ENCODE measurements at places on chromosomes 16 and 17.

DNA sequence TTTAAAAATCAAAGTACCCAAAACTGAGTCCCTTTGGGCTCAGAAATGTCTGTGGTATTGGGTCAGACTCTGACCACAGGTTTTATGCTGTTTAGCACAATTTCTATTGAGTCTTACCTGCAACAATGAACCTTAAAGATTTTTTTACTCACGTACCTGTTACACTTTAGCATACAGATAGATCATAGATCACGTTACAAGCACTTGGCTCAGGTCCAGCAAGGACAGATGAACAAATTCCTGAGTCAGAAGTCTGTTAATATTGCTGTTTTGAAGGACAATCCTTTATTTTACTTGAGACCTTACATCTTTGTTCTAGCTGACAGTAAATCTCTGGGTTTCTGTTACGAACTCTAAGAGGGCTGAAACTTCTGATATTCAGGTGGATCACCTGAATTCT lies 12.8 kb downstream of the SLC7A6OS start:
- DNase-seq, result no peak

DNA sequence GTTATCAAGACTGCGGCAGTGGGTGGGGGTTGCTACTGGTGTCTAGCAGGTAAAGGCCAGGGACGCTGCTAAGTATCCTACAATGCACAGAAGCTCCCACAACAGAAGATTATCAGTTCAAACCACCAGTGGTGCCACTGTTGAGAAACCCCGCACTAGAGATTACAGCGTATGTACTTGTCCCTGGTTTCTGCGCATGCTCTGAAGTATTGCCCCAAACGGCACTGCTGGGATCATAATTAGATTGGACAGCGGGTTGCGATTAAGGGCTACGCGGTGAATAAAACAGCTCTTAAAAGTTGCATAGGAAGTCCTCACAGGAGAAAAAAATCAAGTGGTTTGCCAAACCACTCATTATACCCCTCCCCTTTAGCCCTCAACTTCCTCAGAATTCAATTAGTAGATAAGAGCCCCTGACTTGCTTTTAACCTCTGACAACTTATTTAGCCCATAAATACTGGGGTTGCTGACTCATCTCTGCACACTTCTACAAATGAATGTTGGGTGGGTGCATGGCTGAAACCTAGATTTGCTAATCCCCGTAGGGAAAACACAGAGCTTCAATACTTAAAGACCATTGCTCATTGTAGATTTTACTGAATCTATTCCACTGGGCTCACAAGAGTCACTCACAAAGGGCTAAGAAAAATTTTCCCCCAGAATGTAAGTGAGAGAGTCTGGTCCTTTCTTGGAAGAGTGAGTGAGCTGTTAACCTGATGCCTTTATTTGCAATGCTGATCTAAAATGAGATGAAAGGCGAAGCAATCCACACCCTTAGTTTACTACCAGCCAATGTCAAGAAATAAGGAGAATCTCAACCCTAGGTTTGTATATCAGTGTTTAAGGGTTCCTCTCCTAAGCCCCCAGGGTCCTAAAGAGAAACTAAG lies 91.8 kb downstream of the RGS9 start:
- DNase-seq, result no peak

DNA sequence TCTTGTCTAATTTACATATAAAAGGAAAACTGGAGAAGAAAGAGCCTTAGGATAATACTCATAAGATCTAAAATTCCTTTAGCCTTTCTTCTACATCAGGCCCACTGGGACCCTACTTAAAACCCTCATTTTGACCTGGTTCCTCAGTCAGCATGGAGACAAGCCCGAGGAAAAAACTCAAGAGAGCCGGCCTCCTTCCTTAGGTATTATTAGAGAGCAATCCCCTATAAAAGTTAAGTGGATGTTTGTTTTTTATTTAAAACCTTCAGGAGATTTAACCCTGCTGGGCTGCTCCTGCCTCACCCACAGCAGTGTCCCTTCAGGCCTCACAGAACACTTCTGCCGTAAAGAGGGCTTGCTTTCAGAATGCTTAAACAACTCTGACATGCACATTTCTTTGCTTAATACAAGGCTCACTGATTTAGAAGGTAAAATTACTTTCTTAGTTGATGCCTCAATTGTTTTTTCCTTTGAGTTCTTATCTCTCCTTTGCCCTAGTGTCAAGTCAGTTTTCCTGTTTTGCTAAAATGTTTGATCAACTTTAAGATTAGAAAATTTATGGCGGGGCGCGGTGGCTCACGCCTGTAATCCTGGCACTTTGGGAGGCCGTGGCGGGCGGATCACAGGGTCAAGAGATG lies 145.6 kb upstream of the TBX2 start:
- DNase-seq, result no peak

DNA sequence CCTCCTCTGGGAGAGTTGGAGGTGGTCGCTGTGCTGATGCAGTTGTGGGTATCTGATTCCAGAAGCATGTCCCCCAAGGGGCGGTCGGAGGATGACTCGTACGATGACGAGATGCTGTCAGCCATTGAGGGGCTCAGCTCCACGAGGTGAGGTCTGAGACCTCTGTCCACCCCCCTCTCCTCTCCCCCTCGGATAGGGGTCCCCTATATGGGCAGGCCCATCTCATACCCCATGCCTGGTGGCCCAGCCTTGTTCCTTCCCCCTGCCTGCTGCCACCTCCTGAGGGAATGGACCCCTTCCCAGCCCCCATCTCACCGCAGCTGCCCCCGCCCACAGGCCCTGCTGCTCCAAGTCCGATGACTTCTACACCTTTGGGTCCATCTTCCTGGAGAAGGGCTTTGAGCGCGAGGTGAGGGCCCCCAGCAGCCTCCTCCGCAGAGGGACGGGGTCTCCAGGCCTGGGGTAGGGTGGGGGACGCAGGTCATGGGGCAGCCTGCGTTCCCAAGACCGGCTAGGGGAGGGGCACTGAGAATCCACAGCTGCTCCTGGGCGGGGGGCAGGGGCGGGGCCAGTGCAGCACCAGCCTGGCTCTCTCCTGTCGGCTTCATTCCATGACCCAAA lies 39.2 kb downstream of the ADCY7 start:
- no peak for DNase-seq

DNA sequence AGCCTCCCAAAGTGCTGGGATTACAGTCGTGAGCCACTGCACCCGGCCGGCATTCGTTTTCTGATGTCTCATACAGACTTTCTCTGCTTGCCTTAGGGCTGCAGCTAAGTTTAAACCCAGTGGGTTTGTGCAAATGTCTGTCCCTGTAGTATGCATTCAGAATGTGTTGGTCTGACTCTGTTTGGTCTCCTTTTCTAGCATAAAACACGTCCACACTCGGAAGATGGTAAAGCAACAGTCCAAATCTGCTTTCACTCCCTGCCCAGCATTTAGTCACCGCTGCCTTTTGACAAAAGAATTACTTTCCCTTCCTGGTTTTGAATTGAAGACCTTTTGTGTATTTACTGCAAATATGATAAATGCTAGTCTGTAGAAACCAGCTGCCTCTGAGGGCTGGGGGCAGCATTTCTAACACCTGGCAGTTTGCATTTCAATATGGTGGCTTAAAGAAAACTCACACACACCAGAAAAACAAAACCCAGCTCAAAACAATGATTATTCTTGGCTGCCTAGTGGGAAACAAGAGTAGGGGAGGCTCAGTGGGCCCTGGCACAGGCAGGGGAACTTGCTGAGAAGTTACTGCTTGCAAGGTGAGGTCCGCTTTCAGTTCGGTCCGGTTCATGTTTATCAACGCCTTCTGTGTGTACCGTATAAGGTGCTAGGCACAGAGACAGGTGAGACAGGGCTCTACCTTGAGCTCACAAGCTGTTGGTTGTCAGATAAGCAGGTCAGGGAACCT lies 56.9 kb downstream of the MSI2 start:
- DNase-seq, result no peak

GRCh38 chr16:4409081-4409932 lies 7.1 kb downstream of the CORO7 start:
- DNase-seq, result no peak

DNA sequence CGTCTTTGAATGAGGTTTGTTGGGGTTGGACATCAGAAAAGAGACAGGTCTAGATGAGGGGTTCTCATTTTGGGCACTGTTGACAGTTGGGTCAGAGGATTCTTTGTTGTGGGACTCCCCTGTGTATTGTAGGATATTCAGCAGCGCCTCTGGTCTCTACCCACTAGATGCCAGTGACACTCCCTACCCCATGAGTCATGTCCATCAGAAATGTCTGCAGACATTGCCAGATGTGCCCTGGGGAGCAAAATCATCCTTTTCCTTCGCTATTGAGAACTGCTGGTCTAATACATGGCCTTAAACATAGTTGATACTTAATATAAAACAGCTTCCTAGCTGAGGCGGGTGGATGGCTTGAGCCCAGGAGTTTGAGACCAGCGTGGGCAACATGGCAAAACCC lies 3.1 kb downstream of the ABAT start:
- DNase-seq, result no peak

DNA sequence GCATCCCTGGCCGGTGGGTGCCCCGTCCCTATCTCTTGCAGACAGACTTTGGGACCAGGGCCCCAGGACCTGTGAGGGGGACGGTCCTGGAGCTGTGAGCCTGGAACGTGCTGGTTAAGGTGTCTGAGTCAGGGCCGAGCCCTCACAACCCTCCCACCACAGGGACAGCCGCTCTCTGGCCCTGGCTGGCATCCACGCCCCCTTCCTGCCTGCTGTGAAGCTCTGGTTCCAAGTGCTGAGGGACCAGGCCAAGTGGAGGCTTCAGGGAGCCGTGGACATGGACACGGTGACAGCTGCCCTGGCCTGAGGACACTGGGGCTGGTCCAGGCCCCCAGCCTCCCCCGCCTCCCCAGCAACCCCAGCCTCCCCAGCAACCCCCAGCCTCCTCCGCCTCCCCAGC lies 6.6 kb downstream of the TSR3 start:
- DNase-seq, result no peak

DNA sequence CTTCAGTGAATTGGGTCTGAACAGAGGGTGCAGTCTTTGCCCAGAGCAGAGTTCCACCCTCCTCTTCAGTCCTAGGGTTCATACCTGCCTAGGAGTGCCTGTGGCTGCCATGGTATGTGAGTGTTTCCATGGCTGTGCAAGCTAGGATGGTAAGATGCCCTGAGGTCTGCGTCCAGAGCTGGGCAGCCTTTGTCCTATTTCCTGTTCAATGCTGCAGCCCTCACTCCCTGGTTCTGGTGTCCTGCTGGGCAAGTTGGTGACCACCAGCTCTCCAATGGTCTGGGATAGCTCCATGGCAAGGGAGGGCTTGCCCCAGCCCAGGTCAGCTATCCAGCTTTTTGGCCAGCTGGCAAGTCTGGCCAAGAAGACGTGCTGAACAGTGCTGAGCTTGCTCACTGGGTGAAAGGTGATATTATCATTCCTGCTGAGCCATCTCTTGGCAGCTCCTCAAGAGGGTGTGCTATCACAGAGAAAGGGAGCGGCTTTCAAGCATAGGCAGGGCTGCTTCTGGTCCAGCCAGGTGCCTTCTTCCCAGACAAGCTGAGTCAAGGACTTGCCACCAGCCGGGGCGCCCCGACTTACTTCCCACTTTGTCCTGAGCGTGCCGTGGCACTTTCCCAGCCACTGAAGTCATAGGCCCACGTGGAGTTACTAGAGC lies 13.0 kb upstream of the NFATC3 start:
- DNase-seq, result no peak

- DNase-seq, result no peak
Measured at GRCh38 chr17:9272501-9273200, 251.3 kb downstream of the NTN1 start.

DNA sequence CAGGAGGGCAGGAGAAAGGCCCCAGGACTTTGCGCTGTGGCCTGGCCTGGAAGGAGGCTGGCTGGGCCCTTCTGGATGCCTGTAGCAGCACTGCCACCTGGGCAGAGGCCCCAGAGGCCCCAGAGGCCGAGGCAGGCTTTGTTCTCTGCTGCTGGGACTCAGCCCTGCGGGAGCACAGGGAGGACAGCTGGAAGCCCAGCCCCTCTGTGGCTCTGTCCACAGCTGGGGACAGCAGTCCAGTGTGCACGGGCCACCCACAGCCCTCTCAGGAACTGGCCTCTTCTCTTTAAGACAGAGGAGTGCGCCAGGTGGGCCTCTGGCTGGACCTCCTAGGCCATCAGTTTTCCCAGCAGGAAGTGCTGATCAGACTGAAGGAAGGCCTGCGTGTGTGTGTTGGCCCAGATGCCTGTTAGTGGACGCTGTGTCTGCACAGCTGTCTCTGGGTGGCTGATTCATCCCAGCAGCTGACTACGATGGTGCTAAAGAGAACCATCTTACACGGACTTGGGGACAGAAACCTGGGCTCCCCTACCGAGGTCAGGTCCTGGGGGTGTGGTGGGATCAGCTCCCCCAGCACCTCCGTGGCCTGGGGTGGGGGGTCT lies 26.9 kb upstream of the ZNF750 start:
- DNase-seq, result no peak

- no peak for DNase-seq
Measured at GRCh38 chr17:45227101-45227925, 5.6 kb downstream of the FMNL1 start.

DNA sequence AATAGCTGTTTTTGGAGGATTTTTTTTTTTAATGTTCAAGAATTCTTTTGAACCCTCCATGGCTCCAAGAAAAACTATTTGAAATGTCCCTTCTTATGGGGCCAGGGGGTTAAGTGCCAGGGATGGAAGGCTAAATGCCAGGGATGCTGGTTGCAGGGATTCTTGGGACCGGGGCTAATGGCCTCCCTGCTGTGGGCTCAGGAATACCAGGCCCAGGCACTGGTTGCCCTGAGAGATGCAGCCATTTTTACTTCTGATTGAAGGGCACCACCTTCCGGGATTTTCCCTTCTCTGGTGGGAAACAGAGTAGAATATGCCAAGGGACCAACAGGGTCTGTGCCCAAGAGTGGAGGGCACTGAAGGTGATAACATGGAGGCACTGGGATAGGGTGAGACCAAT lies 10.9 kb upstream of the KAT7 start:
- DNase-seq, result no peak

DNA sequence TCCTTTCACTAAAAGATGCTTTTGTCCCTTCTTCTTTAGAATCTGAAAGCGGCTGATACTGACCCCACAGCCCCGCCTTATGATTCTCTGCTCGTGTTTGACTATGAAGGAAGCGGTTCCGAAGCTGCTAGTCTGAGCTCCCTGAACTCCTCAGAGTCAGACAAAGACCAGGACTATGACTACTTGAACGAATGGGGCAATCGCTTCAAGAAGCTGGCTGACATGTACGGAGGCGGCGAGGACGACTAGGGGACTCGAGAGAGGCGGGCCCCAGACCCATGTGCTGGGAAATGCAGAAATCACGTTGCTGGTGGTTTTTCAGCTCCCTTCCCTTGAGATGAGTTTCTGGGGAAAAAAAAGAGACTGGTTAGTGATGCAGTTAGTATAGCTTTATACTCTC lies 10.1 kb upstream of the TANGO6 start:
- DNase-seq, result no peak

- no peak for DNase-seq
Measured at GRCh38 chr16:53785044-53785443, 81.1 kb downstream of the FTO start.

GRCh38 chr16:81494434-81494806 lies 49.8 kb downstream of the CMIP start:
- DNase-seq, result no peak

- DNase-seq, result no peak
Measured at GRCh38 chr17:77736721-77737120, 221.8 kb upstream of the TNRC6C start.

DNA sequence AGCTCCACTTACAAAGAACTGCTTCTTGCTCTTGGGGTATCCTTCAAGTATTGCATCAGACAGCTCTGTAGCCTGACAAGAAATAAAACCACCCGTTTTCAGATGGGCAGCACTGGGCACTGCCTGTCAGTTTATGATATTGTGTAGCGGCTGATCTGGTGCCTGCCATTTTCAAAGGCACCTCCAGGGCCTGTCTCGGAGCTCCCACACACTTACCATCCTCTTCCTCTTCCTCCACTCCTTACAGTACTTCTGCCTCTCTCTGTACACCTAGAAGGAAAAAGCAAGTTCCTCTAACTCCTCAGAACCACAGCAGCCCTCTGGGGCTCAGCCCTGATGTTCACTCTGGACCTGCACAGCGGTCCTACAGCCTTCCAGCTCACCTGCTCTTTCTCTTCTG lies 4.4 kb downstream of the PSMC3IP start:
- no peak for DNase-seq

Measured in stimulated activated CD8-positive, alpha-beta memory T cell treated with anti-CD3 and anti-CD28 coated beads, Interleukin-4, amount 100 ng/mL, for 24 hours (primary cell).